ENCODE measurements at places on chromosomes 12 and 14. TPM values are rescaled to one million over a fixed set of nuclear protein-coding genes. Genes with fewer than 3 reads are reported as not detected.
A peak's percentile ranks its signal among the peaks of the same experiment; 100 is the strongest.

DNA sequence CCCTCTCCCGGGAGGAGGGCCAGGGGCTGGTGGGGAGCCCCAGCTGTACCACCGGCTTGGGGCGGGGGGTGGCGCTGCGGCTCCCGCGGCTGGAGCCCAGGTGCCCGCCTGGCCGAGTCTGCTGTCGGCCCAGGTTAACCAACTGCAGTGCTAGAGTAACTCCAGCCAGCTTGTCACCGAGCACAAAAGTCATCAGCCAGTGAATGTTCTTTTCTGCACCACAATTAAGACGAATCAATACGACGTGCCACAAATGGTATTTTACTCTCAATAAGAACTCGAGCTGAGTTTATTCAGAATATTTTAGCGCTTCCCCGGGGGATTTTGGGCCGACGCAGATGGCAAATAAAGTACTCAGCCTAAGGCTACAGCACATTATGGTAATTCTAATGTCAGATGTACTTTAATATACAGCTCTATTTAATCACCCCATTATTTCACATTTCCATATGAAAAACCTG lies 83.2 kb downstream of the BCL11B start:
- peaks cover 10% of the 10 kb centered on the region for H3K4me1 ChIP-seq
- peaks cover 22% of the 10 kb centered on the region for H3K27me3 ChIP-seq
- DNase-seq = no peak
- H3K27ac ChIP-seq = no peak overlapping the region

The ANKRD9 gene
- total RNA-seq = 7.9 TPM

DNA sequence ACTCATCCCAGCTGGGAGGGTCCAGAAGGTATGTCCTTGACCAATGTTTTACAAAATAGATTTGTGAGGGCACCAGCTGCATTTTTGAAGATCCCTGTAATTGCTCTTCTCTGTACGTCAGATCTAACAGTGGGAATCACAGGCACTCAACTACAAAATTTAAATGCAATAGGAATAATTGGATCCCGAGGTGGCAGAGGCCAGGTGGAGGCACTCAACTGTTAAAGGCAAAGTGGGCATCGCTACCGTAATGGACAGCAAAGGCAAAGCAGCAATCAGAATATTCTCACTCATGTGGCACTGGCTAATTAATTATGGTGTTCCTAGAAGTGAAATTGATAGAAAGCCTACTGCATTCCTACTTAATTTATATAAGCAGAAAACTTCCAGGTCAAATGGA lies 27.9 kb upstream of the PSMC1 start:
- no peaks in the 10 kb centered on the region for H3K27me3 ChIP-seq
- H3K36me3 ChIP-seq = no peaks in the 10 kb centered on the region
- H3K4me3 ChIP-seq = no peak overlapping the region
- DNase-seq = no peak

DNA sequence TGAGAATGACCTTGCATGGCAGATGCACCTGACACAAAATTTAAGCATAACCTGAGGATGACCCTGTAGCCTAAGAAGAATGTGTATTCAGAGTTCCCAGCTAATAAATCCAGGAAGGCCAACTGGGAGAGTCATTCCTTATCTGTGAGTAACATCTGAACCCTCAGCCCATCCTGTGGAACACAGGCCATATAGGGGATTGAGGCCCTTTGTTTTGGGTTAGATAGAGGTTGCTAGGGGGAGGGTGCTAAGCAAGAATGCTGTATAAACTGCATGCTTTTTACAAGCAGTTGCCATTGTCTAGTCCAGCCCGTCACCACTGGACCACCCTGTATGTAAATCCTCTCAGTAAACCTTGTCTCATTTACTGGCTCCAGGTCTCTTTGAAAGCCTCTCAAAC lies 77.0 kb downstream of the BICD1 start:
- H3K27me3 ChIP-seq = no peaks in the 10 kb centered on the region
- H3K4me1 ChIP-seq = peaks cover 6% of the 10 kb centered on the region
- H3K27ac ChIP-seq = no peak overlapping the region
- H3K36me3 ChIP-seq = no peaks in the 10 kb centered on the region

DNA sequence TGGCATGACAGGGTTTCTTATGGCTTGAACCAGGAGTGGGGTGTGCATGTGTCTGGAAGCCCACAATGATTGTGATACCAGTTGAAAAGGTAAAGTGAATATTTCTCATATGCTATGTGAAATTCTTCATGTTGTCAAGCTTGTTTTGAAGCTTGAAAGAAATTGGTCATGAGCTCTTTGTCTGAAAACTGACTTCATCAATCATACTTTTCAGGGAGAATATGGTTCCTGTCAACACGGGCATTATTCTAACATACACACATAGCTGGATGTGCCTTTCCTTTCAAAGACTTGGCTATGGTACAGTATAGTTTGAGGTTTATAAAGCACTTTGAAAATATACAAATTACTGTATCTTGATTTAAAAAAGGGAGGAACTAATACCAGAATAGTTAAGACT lies 158.8 kb downstream of the KCNH5 start:
- no peak for DNase-seq
- H3K27me3 ChIP-seq = no peaks in the 10 kb centered on the region
- H3K4me1 ChIP-seq = no peaks in the 10 kb centered on the region
- no peak overlapping the region for H3K4me3 ChIP-seq

The AQP6 gene
- total RNA-seq = not detected

- DNase-seq = peak; percentile 64
- H3K4me1 ChIP-seq = no peaks in the 10 kb centered on the region
- no peak overlapping the region for H3K27ac ChIP-seq
- H3K36me3 ChIP-seq = no peaks in the 10 kb centered on the region
Observed at GRCh38 chr12:89179983-89180382, 172.3 kb downstream of the DUSP6 start.

DNA sequence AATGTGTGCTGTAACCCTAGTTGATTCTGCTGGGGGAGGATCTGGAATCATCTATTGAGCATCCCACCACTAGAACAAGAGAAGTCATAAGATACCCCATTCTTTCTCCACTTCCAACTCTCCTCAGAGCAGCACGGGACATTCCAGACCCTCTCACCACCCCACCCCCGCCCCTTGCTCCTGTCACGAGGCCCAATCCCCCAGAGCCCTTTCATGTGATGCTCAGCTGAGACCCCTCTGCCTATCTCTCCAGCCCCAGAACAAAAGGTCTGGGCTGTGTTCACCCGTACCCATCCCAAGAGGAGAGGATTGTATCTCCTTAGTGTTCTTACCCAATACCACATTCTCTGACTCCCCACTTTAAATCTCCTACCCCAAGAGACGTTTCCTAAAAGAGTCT lies 602 bp downstream of the PMEL start:
- peaks cover 15% of the 10 kb centered on the region for H3K4me1 ChIP-seq
- no peaks in the 10 kb centered on the region for H3K36me3 ChIP-seq
- no peak overlapping the region for H3K27ac ChIP-seq
- H3K27me3 ChIP-seq = no peaks in the 10 kb centered on the region

GRCh38 chr14:102323102-102323501 lies 3.6 kb downstream of the ZNF839 start:
- DNase-seq = peak; percentile 52
- peaks cover 4% of the 10 kb centered on the region for H3K36me3 ChIP-seq
- no peaks in the 10 kb centered on the region for H3K27me3 ChIP-seq
- peaks cover 14% of the 10 kb centered on the region for H3K4me1 ChIP-seq
- H3K27ac ChIP-seq = no peak overlapping the region
- H3K4me3 ChIP-seq = no peak overlapping the region

DNA sequence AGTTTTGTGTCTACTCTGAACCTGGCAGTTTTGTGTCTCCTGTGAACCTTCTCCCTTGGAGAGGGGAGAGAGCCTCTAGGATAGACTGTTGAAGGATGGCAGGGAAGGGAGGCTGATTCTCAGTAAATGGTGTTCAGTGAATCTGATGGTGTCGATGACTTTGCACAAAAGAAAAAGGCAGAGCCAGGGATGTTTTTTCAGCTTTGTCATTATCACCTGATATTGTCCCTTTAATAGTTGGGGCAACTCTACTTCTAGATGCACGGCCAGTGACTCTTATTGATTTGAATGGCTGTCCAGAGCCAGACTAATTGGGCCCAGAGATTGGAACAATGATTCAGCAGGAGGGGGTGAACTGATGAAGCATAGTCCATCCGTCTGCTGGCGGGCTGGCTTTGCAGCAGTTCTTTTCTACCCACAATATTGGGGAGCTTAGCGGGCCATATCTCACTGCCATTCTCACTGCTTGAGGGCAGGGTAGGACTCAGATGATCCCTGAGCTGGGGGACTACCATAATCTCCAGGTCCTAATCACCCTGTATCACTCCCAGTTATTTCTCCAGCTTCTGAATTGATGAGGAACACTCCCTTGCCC lies 93.1 kb downstream of the ADCK1 start:
- DNase-seq = no peak
- H3K27me3 ChIP-seq = no peaks in the 10 kb centered on the region
- H3K36me3 ChIP-seq = no peaks in the 10 kb centered on the region
- no peak overlapping the region for H3K27ac ChIP-seq
- peaks cover 4% of the 10 kb centered on the region for H3K4me1 ChIP-seq

- no peaks in the 10 kb centered on the region for H3K4me1 ChIP-seq
- peaks cover 4% of the 10 kb centered on the region for H3K27me3 ChIP-seq
- DNase-seq = no peak
- no peak overlapping the region for H3K27ac ChIP-seq
Observed at GRCh38 chr14:75479770-75480600, 42.3 kb upstream of the BATF start.

DNA sequence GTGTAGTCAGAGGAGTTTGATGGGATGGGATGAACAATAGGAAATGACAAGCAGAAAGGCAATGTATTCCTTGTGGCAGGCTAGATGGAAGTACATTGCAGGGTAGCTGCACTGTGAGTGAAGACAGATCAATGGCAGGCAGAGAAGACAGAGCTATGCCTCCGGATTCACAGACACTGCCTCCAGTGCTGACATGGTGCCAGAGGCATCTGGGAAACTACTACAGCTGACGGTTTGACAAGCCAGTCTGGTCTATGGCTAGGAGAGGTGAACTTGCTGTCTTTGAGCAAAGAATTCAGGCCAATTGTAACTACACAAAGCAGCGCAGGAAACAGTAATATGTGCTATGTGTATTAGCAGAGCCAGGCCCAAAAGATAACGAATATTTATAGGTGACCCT lies 193.5 kb downstream of the DIO2 start:
- no peaks in the 10 kb centered on the region for H3K4me1 ChIP-seq
- H3K27me3 ChIP-seq = no peaks in the 10 kb centered on the region
- no peak overlapping the region for H3K27ac ChIP-seq
- H3K36me3 ChIP-seq = no peaks in the 10 kb centered on the region
- no peak overlapping the region for H3K4me3 ChIP-seq

GRCh38 chr14:99838639-99839134 lies 45.5 kb downstream of the EML1 start:
- H3K27me3 ChIP-seq = no peaks in the 10 kb centered on the region
- peaks cover 5% of the 10 kb centered on the region for H3K4me1 ChIP-seq
- no peak overlapping the region for H3K27ac ChIP-seq
- no peaks in the 10 kb centered on the region for H3K36me3 ChIP-seq

The MGAT4C gene
- total RNA-seq = 1.2 TPM

DNA sequence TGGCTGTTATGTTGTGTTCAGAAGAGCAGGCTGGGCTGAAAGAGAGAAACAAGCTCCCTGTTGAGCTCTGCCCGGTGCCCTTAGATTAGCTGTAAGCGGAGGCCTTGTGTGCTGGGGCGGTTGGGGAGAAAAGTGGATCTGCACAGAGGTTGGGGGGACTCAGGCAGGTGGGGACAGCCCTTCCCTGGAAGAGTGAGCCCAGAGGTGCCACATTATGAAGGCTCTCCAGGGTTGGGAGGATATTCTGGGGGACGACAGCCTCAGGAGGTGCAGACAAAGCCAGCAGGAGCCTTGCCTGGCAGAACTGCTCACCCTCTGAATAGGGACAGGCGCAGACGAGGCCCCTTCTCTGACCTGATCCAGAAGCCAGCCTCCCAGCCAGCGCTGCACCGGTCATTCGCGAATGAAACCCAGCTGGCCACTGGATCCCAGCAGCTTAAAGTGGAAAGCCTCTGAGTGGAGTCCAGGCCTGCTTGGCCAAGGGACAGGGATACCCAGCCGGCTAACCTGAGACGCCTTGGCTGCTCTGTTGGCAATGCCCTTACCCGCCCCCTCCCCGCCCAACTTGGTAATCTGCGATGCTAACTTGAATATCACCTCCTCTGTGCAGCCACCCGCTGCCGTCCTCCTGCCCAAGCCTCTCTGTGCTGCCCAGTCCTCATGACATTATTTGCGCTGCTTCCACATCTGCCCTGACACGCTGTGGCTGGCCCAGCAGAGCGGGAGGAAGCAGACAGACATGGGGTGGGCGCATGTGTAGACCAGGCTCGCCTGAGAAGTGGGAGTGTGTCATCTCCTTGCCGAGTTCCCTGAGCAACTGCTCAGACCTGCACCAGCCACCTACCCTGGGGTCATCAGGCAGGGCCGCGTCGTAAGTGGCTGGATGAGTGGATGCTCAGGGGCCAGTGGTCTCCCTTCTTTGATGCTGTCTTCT lies 5.6 kb downstream of the HIP1R start:
- H3K36me3 ChIP-seq = no peaks in the 10 kb centered on the region
- H3K27ac ChIP-seq = peak overlapping the region; percentile 71
- no peaks in the 10 kb centered on the region for H3K27me3 ChIP-seq
- DNase-seq = no peak

The LTBP2 gene
- 196 TPM for total RNA-seq

GRCh38 chr12:67891596-67891995 lies 97.7 kb upstream of the IFNG-AS1 start:
- no peaks in the 10 kb centered on the region for H3K36me3 ChIP-seq
- no peaks in the 10 kb centered on the region for H3K27me3 ChIP-seq
- no peak overlapping the region for H3K27ac ChIP-seq
- H3K4me1 ChIP-seq = no peaks in the 10 kb centered on the region
- DNase-seq = no peak

- no peak overlapping the region for H3K4me3 ChIP-seq
- H3K4me1 ChIP-seq = peaks cover 18% of the 10 kb centered on the region
- H3K27me3 ChIP-seq = no peaks in the 10 kb centered on the region
- DNase-seq = peak; percentile 65
- peak overlapping the region; percentile 97 for H3K27ac ChIP-seq
Observed at GRCh38 chr12:69404851-69405565, 45.5 kb downstream of the YEATS4 start.

DNA sequence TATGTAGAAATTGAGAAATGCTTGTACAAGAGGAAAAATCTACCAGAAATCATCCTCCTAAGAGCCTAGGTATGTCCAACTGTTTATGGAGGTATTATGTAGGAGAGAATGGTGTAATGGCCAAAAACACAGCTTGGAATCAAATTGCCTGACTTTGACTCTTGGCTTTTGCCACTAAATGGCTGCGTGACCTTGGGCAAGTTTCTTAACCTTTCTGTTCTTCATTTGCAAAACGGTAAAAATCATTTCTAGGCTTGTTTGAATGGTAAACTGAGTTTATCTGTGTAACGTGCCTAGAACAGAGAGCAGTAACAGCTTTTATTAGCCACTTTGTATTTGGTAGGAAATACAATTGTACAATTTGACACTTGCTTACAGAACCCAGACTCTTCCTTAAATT lies 4.9 kb upstream of the GRIP1 start:
- no peak for DNase-seq
- peaks cover 5% of the 10 kb centered on the region for H3K27me3 ChIP-seq
- no peak overlapping the region for H3K4me3 ChIP-seq
- peaks cover 4% of the 10 kb centered on the region for H3K4me1 ChIP-seq
- no peak overlapping the region for H3K27ac ChIP-seq

GRCh38 chr12:92574051-92574783 lies 128.6 kb upstream of the PLEKHG7 start:
- H3K4me1 ChIP-seq = no peaks in the 10 kb centered on the region
- H3K36me3 ChIP-seq = no peaks in the 10 kb centered on the region
- H3K27me3 ChIP-seq = no peaks in the 10 kb centered on the region
- DNase-seq = peak; percentile 22

The SYT1 gene
- total RNA-seq = 24.0 TPM

The KIF21A gene
- 26.3 TPM for total RNA-seq

GRCh38 chr14:101227611-101228594 lies 324.4 kb upstream of the RTL1 start:
- DNase-seq = no peak
- no peak overlapping the region for H3K27ac ChIP-seq
- no peaks in the 10 kb centered on the region for H3K4me1 ChIP-seq
- H3K4me3 ChIP-seq = no peak overlapping the region
- H3K36me3 ChIP-seq = no peaks in the 10 kb centered on the region
- H3K27me3 ChIP-seq = peaks cover 8% of the 10 kb centered on the region

Measured in astrocyte (in vitro differentiated cells and primary cell).